ENCODE measurements at places on chromosomes 16 and 17.
A peak's percentile ranks its signal among the peaks of the same experiment; 100 is the strongest.

- no peak for DNase-seq
Observed at GRCh38 chr16:81938326-81939163, 72.7 kb downstream of the SDR42E1 start.

DNA sequence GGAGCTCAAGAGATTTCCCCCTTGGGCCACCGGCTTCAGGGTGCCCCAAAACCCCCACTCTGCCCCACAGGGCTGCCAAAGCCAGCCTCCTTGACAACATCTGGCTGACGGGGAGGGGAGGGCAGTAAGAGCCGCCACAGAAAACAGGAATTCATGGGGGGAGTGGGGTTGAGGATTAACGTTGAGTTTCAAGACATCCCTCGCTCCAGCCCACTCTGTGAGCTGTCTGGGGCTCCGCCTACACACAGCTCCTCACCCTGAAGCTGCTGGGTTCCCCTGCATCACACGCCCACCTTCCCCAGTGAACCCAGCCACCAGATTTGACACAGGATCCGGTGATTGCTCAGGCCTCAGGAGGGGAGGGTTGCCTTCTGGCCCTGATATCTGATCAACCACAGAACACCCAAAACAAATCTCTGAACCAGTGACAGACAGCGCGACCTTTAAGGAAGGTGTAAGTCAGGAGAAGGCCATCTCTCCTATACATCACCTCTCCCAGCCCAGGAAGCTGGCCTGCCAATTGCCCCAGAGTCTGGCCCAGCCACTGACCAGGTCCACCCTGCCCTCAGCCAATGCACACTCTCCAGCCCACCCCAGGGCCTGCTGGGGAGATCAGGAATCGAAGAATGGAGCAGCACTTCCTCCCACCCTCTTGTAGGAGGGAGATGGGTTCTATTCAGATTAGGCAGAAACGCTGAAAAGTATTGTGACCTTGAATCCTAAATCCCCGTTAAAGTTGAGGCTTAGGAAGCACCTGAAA lies 132.1 kb downstream of the CLEC16A start:
- DNase-seq, result no peak

DNA sequence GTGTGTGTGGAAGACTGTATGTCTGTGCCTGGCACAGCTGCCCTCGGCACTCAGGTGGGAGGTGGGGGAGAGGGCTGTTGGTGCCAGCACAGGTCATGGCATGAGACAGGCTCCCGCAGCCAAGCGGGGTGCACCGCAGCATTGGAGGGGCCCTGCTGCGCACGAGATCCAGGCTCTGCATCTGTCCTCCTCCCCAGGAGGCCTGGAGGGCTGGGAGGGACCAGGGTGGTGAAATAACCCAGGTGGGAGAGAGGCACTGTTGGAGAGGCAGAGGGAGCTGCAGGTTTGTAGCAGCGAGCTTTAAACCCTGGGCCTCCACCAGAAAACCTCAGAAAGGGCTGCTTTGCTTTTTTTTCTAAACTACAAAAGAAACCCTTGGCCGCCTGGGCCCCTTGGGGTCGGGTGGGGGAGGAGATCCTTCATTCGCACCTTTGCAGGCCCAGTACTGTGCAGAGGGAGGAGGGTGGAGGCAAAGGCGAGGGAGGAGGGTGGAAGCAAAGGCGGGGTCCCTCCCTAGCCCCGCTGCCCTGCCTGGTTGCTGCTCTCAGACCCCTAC lies 241.7 kb downstream of the SEC14L1 start:
- DNase-seq, result no peak

DNA sequence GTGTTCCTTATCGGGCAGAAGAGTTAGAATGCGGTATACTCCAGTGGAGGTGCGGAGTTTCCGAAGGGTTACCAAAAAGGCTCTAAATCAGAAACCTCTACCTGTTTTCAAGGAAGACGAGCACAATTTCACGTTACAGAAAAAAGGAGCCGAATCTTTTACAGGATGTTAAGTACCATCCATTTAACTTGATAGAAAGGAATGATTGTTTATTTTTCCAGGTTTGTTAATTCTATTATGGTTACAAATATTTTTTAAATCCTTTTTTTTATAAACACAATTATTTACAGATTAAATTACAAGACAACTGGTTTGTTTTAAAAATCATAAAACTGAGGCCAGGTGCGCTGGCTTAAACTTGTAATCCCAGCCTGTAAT lies 18.2 kb downstream of the ZNF213 start:
- DNase-seq, result no peak

DNA sequence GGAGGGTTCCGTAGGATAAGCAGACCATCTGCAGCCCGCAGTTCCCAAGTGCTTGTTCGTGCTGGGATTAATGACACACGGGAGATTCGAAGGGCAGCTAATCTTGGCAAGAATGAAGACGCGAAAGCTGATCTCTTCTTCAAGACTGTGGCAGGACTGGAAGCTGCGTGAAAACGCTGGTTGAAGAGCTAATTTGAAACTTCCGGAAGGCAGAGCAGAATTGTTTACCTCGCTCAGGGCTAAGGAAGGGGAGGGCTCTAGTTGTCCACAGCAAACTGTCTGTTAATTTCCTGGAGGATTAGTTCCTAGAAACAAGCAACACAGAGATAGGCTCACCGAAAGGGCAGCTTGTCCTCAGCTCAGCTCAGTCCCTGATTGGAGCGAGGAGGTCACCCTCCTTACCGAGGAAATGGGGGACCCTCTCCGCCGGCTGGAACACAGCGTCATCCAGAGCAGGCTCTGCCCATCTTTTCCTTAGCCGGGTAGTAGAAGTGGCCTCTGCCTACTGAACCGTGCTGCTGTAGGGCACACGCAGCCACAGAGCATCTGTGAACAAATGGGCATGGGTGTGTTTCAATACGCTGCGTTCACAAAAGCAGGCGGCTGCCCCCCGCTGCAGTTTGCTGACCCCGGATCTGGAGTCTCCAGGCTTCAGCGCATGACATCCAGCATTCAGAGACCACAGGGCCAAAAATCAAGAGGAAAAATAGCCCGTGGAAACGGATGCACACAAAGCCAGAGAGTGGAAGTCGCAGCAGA lies 16.7 kb upstream of the BAIAP2 start:
- DNase-seq, result peak; percentile 59

GRCh38 chr17:75587675-75588595 lies at the start of gene MYO15B:
Gene MYO15B (plus strand): TSS chr17:75587800. CDS start chr17:75588058, 258 bp downstream.
- peak; percentile 32 for DNase-seq

DNA sequence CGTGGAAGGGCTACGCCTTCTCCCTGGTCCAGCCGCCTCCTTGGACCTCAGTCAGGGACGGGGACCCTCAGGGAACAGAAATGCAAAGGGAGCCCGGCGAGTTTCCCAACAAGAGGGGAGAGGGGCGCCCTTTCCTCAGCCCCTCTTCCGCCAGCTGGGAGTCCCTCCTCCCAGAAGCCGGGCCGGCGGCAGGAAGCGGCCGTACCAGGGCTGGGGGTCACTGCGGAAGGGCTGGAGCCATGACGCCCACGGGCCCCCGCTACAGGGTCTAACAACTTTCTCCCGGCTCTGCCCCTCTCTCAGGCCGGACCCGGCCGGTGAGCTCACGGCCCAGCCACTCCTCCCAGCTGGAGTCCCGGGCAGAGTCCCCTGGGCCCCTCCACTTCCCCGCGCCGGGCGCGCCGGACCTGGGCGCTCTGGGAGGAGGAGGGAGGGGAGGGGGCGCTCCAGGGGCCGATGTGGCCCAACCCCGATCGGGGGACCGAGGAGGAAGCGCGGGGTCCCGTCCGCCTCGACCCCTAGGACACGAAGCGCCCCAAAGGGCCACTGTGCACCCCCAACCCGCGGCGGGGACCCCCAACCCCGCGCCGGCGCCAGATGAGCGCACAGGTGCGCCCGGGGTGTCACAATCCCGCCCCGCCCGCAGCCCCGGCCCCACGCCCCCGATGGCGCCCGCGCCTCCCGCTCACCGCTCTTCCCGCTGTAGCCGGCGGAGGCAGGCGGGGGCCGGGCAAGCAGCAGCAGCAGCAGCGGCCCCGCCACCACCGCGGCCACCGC lies 578 bp downstream of the PGAP6 start:
- DNase-seq, result peak; percentile 47

DNA sequence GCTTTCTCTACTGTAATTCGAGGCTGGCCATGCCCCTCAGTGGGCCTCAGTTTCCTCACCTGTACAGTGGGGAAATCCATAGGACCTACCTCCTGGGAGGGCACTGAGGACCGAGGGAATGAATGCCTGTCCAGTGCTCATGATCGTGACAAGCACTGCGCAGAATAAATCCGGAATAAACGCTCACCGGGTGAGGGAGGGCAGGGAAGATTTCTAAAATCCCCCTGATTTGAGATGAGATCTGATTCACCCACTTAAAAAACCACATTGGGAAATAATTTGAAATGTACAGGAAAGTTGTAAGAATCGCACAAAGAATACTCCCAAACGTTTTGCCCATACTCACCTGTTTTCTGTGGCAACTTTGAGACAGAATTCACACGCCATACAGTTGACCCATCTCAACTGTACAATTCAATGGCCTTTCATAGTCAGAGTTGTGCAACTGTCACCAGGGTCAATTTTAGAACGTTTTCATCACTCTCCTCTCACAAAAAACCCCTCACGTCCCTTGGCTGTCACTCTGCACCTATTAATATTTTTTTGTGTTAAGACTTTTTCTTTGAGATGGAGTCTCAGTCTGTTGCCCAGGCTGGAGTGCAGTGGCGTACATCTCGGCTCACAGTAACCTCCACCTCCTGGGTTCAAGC lies 49.8 kb downstream of the IRF8 start:
- DNase-seq, result no peak

GRCh38 chr16:19555938-19556771 lies 652 bp downstream of the VPS35L start:
- peak; percentile 49 for DNase-seq

GRCh38 chr17:28908640-28909167 lies 5.8 kb upstream of the DHRS13 start:
- DNase-seq, result peak; percentile 83

GRCh38 chr16:5885521-5885920 lies 787.9 kb upstream of the EEF2KMT start:
- DNase-seq, result no peak

DNA sequence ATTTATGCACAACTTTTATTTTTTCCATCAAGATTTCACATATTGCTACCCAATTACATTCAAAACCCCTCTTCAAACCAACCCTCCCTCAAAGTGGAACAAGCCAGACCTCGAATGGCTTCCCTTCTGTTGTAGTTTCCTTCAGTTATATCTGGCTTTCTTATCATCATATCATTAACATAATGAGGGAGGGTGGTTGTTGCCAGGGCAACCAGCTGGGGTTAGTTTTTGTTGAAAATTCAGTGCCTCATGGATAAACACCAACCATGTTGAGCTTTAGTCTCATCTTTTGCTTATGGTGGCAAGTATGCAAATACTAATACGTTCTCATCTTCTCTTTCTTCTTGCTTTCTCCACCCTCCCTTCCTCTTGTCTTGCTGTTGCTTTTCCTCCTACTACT lies 359.7 kb downstream of the CDH11 start:
- no peak for DNase-seq

DNA sequence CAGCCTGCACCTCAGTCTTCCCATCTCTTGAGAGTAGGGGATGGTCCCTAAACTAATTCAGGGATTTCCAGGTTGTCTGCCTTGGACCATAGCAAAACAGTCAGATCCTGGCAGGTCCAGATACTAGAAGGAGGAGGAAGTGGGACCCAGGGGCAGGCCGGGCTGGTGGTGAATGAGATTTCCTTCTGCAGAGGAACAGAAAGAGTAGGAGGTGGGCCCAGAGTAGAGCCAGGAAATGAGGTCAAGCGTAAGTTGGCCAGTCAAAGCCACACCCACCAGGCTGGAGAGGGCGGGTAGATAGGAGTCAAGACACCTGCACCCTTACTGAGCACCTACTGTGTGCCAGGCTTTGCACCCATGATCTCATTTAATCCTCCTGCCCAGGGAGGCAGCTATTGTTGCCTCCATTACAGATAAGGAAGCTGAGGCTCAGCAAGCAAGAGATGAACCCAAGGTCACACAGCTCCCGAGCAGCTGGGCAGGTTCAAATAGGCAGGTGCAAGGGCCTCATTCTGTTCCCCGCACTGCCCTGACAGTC lies 2.6 kb downstream of the CDH5 start:
- peak; percentile 12 for DNase-seq

DNA sequence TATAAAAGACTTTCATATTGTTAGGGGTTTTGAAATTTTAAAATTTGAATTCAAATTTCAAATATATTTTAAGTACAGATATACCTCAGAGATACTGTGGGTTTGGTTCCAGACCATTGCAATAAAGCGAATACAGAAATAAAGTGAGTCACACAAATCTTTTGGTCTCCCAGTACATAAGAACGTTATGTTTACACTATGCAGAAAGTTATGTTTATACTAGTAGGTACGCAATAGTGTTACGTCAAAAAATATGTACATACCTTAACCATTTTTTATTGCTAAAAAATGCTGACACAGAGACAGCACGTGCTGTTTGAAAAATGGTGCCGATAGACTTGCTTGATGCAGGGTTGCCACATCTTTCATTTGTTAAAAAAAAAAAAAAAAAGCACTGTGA lies 19.7 kb downstream of the NUP88 start:
- no peak for DNase-seq

GRCh38 chr17:21680366-21680765 lies 12.0 kb upstream of the KCNJ18 start:
- no peak for DNase-seq

GRCh38 chr16:88968589-88969280 lies 8.3 kb downstream of the CBFA2T3 start:
- no peak for DNase-seq

DNA sequence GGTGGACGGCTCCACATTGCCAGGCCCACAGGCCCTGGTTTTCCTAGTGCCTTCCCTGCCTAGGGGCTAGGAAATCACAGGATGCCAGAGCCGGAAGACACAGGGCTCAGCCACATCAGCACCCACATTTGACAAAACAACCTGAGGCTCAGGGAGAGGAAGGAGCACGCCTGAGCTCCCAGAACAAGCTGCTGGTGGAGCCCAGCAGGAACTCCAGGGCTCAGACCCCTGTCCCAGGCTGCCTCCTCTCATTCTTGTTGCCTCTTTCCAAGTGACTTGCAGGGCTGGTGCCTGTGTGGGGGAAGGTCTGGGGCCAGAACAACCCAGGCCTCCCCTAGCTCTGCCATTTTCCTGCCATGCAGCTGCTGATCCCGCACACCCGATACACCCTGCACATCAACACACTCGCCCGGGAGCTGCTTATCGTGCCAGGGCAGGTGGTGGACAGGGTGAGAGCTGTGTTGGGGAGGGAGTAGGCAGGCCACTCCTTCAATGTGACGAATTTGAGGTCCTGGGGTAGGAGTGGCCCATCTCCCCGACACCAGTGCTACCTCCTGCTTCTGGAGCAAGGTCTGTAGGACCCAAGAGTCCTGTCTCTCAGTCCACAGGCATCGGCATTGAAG lies 7.6 kb downstream of the ALOX15B start:
- no peak for DNase-seq
